CD4-positive, alpha-beta T cell treated with Interleukin-6 for 4 hours (primary cell): ENCODE measurements at places on chromosomes 4 and X.

- no peak for DNase-seq
These were observed 119.7 kb downstream of the NFKB1 start for GRCh38 chr4:102620697-102621497.

DNA sequence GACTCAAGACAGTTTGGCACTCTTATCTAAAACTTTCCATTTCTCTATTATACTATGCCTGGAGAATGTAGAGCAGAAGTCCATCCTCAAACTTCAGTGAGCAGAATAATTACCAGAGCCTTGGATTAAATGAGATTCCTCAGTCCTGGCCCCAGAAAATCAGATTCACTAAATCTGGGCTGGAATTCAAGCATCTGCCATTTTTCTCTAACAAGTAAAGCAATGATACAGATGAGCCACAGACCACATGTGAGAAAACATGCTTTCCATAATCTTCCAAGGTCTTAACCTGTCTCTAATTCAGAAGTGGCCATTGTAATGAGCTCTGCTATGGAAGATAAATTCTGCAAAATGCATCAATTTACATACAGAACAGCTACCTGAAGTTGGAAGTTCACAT, 25.4 kb downstream of the SOWAHB start:
- no peak for DNase-seq

- DNase-seq, result no peak
These were observed 232.1 kb downstream of the DCLK2 start for GRCh38 chr4:150310159-150310895.

DNA sequence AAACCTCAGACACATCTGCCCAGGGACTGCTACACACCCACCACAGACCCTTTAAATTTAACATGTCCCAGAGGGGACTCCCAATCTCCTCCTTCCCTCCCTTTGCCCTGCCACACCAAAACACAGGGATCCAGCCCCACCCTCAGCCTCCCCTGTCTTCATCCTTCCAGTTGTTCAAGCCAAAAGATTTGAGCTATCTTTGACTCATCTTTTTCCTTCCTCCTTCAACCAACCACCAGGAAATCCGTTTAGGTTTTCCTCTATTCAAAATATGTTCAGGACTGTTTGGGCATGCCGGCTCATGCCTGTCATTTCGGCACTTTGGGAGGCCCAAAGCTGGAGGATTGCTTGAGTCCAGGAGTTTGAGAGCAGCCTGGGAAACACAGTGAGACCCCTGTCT, 6.9 kb upstream of the STK32B start:
- DNase-seq, result no peak

DNA sequence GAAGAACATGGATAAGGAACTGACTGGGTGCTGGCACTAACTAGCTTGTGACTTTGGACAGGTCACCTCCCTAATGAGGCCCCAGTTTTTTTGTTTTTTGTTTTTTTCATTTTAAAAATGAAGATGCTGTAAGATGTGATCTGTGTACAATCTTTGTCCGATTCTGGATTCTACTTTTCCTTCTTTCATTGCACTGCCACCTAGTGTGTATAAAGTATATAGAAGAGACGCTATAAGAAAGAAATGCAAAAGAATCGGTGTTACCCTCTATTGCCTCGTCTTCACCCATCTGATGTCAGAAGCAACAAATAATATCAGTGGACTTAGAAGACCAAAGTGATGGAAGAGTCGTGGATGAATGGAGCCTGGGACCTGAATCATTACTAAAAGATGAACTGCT, 58.6 kb upstream of the P2RY10 start:
- no peak for DNase-seq

GRCh38 chr4:34271479-34272355, 1972.6 kb downstream of the ARAP2 start:
- no peak for DNase-seq

- no peak for DNase-seq
These were observed 89.2 kb downstream of the AFAP1 start for GRCh38 chr4:7850489-7850888.

DNA sequence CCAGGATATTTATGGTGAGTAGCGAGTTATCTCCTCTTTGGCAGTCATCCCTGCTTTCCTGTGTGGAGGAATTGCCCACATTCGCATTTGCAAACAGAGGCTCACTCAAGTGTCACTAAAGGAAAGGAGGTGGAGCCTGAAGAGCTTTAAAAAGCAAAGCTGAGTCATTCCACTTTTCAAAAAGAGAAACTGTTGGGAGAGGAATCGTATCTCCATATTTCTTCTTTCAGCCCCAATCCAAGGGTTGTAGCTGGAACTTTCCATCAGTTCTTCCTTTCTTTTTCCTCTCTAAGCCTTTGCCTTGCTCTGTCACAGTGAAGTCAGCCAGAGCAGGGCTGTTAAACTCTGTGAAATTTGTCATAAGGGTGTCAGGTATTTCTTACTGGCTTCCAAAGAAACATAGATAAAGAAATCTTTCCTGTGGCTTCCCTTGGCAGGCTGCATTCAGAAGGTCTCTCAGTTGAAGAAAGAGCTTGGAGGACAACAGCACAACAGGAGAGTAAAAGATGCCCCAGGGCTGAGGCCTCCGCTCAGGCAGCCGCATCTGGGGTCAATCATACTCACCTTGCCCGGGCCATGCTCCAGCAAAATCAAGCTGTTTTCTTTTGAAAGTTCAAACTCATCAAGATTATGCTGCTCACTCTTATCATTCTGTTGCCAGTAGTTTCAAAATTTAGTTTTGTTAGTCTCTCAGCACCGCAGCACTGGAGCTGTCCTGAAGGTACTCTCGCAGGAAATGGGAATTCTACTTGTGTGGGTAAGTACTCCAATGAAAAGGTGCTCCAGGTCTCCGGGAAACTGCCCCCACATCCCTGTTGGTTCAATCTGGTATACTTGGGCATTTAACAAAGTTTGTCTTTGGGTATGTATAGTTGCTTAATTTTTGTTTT, at the start of gene EGF:
Gene EGF (plus strand): TSS at position 178 of the 890 bp plus-strand sequence. CDS start 453 bp downstream, at position 631.
- no peak for DNase-seq

DNA sequence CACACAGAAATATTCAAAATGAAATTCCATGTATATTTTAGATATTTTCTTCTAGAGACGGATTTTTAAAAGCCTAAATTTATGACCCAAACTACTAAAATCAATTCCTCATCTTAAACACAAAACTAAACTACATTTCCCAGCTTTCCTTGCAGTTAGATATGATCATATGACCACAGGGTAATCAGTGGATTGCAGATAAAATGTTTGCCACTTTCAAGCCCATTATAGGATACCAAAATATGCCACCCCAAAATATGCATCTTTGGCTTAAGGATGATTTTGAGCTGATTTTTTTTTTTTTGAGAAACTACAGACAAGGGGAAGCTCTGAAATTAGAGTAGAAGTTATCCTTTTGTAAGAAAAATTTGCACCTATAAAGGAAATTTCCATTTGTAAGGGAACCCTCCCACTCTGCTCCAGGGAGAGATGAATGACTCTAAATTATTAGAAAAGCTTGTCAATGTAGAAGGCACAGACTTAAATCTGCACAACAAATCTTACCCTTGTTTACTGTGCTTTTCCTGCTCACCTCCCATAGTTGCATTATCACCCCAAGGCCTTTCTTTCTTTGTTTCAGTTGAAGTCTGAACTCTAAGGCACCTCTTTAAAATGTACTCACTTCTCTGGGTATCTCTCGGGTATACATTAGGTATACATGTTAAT, 503.0 kb downstream of the PDHA2 start:
- DNase-seq, result no peak

GRCh38 chr4:10101671-10102473, 14.7 kb downstream of the WDR1 start:
- no peak for DNase-seq

DNA sequence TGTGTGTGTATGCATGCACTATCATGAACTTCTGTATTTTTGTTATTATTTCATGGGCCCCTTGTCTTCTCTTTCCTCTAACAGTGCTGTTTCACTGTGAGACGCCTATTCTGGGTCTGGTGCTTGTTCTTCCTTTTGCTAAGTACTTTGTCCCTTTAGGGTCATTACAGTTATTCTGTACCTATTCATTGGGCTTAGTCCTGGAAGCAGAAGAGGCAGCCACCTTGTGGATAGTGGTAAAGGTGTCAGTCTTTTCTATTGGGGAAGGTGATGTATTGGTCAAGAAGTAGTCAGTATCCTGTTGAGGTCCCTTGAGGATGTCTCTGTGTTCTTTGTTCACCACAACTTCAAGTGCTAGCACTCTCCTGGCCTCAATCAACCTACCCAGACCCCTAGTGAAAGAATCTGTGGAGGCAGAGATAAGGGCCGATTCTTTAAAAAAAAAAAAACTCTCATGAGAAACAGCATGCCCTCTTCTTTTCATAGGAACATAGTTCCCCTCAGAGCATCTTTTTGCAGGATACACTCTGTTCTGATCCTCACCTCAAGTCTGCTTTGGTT, 593.8 kb downstream of the SPRY1 start:
- no peak for DNase-seq

DNA sequence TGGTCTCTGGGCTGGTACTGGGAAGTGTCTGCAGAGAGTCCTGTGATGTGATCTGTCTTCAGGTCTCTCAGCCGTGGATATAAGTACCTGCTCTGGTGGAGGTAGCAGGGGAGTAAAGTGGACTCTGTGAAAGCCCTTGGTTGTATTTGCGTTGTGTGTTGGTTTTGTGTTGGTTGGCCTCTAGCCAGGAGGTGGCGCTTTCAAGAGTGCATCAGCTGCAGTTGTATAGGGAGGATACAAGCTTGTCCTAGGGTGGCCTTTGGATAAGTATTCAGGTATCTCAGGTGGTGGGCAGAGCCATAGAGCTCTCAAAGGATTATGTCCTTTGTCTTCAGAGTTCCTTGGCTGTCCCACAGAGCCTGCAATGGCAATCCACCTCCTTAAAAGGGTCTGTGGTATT, 111.6 kb downstream of the MAGEB17 start:
- DNase-seq, result peak; percentile 7

DNA sequence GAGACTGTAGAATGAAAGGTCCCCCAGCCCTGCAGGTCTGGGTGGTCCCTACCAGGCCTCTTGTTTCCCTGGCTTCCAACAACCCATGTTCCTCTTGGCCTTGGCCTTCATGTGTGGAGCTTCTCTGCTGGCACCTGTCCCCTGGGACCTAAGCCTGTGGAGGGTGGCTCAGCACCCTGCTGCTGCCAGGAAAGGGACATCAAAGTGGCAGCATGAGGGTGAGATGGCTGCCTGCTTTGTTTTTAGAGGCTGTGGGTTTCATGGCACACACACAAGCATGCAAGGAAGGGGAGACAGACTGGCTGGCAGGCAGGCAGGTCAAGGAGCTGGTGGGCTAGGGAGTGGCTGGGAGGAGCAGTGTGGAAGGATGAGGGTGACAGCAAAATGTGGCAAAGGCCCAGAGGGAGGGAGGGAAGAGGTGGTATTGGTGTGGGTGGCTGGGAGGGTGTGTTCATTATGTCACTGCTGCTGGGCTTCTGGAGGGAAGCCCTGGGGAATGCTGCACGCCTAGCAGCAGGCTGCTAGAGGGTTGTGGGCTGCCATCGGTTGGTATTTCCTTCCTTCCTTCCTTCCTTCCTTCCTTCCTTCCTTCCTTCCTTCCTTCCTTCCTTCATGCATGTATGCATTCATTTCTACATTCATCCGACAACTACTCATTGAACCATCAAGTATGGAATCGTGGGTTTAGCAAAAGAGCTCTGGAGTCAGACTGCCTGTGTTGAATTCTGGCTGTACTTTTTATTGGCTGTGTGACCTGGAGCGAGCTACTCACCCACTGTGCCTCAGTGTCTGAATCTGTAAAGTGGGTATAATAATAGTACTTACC, 128.7 kb upstream of the PJA1 start:
- no peak for DNase-seq

DNA sequence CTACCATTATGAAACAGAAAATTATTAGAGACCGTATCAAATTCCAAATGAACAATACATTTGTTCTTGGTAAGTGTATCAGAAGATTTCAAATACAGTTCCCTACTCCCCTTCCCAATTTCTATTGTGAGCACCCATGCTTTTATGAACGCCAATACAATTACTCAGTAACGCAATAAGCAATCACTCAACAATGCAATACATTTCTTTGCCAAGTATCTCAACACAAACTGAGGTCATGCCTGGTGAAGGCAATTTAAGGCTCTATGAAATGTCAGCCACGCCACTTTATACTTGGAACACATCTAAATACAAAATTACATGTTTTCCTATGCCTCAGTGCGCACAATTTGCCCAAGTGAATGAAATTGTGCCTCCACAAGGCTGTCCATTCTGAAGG, 712 bp downstream of the PNPLA4 start:
- DNase-seq, result no peak

DNA sequence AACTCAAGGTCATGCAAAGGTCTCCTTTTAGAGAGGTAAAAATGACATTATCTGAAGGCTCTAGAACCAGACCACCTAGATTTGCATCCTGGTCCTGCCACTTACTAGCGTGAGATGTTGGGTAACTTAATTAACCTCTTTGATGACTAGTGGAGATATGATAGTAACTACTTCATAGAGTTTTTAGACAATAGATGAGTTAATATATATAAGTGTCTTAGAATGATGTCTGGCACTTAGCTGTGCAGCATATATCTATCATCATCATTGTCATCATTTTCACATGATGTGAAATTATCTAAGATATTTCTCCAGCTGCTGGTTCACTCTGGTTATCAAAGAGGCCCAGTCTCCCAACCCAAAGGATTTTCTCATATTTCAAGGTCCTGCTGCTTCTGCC, 126.1 kb upstream of the DCLK2 start:
- no peak for DNase-seq

- no peak for DNase-seq
These were observed 101.2 kb downstream of the FAM13A start for GRCh38 chr4:88955580-88956380.

- no peak for DNase-seq
These were observed 311.3 kb upstream of the EMCN start for GRCh38 chr4:100828986-100829685.

- DNase-seq, result no peak
These were observed 31.2 kb upstream of the NSUN7 start for GRCh38 chr4:40718586-40718985.
